Stimulated activated CD8-positive, alpha-beta memory T cell treated with anti-CD3 and anti-CD28 coated beads, Interleukin-12 subunit alpha, Interleukin-12 subunit beta, amount 100 ng/mL, for 4 hours (primary cell): ENCODE measurements at places on chromosomes 5 and 9.

GRCh38 chr5:127136908-127137307, 63.6 kb upstream of the C5orf63 start:
- no peak for DNase-seq

DNA sequence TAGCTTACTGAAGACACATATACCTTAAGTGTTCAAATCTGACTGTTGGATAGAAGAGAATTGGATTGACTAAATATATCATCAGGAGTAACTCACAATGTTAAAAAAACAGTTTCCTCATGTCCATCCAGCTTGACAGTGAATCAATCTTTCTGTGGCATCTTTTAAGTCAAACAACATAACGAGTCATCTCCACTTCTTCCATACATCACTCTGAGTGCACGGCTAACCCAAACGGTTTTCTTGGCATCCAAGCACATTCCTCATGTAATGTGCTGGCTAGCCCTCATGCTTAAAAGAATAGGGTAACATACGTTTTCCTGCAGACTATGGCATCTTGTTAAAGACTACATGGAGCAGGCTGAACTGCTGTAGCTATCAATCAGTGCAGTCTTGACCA, 291.5 kb upstream of the TRPC7 start:
- no peak for DNase-seq

GRCh38 chr5:31393126-31393525, 138.8 kb downstream of the DROSHA start:
- no peak for DNase-seq

DNA sequence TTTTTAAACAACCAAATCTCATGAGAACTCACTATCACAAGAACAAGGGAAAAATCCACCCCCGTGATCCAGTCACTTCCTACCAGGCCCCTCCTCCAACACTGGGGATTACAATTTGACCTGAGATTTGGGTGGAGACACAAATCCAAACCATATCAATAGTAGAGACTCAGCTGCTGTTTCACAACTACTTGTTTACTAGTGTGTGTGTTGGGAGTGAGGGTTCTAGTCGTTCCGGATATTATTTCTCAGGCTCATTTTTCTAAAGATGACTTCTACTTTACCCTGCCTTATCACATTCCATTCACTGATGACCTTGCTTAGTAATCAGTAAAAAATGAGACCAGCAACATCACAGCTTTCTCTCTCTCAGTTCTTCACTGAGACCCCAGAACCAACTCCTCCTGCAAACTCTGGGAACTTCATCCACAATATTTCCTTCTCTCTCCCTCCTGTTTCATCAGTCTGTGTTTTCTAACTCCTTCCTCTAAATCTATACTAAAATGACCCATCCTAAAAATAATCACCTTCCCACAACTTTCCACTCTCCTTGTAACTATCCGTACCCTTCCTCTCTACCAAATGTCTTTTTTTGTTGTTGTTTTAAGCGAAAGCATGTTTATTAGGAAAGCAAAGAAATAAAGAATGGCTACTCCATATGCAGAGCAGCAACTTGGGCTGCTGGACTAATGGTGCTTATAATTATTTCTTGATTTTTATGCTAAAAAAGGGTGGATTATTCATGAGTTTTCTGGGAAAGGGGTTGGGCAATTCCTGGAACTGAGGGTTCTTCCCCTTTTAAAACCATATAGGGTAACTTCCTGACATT, 121.5 kb upstream of the SPRY4 start:
- no peak for DNase-seq

- no peak for DNase-seq
Measured at GRCh38 chr5:131171276-131171810, 599 bp downstream of the LYRM7 start.

GRCh38 chr5:14193496-14193895, 50.4 kb downstream of the TRIO start:
- DNase-seq: no peak

- DNase-seq: no peak
Measured at GRCh38 chr5:154782326-154782725, 27.1 kb downstream of the LARP1 start.

GRCh38 chr5:40486437-40487275, 193.1 kb upstream of the PTGER4 start:
- DNase-seq: peak; percentile 14

- DNase-seq: no peak
Measured at GRCh38 chr5:163529698-163530097, 24.3 kb downstream of the MAT2B start.

DNA sequence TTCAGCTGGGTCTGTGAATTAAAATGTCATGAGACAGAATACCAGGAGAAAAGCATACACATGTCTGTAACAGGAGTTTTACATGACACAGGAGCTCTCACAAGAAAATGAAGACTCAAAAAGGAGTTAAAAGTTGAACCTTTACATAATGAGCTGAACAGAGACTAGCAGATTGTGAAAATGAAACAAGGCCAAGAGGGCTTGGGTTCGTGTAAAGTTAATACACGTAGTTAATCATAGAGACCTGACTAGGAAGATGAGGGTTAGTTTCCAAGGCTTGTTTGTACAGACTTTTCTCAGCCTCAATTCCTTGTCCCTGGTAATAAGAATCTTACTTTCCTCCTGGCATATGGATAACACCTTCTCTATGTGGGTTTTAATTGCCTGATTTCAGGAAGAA, 1294.0 kb downstream of the MAT2B start:
- DNase-seq: no peak

DNA sequence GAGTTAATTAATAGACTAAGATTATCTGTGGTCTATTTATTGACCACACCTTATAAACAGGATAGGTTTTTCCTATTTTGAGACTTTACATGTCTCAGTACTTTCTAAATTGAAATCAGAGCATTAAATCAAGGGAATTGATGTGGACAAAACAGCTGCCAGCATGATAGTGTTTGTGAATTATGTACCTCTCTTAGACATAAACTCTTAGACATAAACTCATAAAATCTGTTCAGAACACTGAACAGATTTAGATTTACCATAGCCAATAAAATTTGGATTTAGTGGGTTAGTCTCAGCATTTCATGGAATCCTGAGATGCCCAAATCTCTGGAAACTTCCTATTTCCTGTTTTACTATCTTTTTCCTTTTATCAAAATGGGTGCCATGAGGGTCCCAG, 11.5 kb upstream of the AGXT2 start:
- no peak for DNase-seq

- no peak for DNase-seq
Measured at GRCh38 chr9:133353548-133353947, 2.7 kb downstream of the SURF1 start.
